ENCODE measurements at places on chromosomes 3 and 15.

- no peak for DNase-seq
These were observed 4.0 kb downstream of the PLA2G4D start for GRCh38 chr15:42090370-42090769.

GRCh38 chr3:10516544-10517452 lies 11.4 kb upstream of the ATP2B2 start:
- DNase-seq = peak; percentile 29

GRCh38 chr3:109278141-109278540 lies 38.2 kb downstream of the DPPA2 start:
- no peak for DNase-seq

GRCh38 chr3:128932516-128933212 lies 53.2 kb downstream of the ACAD9 start:
- DNase-seq = no peak

DNA sequence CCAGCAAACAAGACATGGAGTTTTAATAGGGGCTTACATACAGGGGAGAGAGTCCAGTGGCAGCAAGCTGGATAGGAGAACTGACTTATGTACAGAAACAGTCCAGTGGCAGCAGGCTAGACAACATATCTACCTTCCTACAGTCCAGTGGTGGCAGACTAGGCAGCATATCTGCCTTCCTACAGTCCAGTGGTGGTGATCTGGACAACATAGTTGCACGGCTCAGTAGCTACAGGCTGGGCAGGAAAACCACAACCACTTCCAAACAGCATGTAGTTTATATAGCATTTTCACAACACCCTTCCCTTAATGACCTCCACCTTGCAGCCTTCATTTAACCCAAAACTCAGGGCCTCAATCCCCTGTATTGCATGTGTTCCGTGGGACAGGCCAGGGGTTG lies 181.3 kb upstream of the EIF1B start:
- no peak for DNase-seq

DNA sequence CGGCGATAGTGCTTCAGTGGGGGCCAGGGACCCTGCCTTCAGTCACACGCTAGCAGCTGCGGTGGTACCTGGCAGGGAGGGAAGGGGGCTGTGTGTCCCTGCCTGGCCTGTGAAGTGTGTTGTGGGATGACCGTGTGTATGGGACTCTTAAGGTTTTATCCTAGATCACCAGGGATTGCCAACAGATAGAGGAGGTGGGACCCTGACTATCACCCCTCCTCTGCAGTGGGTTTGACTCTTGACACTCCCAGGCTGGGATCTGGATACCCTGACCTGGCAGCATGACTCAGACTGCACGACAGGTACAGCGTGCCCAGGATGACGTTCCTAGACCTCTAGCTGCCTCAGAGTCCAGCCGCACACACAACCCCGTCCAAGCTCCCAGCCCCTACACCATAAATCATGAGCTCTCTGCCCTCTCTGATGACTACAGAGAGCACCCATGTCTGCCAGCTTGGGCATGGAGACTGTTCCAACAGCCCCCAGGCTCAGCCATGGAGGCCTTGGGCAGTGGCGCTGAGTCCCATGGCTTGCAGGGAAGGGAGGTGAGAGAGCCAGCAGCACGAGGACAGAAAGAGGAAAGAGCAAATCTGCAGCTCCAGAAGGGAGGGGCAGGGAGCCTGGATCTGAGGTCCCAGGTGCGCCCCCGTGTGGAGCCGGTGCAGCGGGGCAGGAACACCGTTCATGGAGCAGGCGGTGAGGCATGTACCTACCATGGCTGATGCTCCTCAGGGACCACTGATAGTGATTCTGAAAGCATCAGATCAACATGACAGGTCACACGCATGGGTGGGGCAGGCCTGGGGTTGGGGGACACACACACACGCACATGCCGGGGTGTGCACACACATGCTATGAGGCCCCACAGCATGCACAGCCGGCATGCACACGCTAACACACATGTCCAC lies 71.0 kb downstream of the ADAMTS7 start:
- peak; percentile 73 for DNase-seq

DNA sequence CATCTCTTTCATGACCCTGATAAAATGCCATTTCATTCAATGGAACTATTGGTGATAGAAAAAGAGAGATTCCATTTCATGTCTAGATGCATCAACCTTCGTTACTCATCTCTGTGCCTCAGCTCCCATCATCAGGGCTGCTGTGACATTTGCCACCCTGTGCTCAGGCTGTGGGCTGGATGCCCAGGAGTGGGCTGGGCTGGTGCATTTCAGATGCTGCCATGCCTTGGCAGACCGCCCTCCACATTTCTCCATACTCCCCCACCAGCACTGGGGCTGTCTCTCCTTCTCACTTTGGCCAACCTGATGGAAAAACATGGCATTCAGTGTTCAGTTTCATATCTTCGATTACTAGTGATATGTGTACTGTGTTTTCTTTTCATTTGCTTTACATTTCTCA lies 59.1 kb downstream of the DNASE1L3 start:
- peak; percentile 70 for DNase-seq

GRCh38 chr3:2967871-2968270 lies 142.3 kb downstream of the IL5RA start:
- DNase-seq = no peak

GRCh38 chr15:60553163-60553562 lies 74.2 kb upstream of the ICE2 start:
- DNase-seq = no peak

GRCh38 chr3:195238586-195239118 lies 32.3 kb downstream of the XXYLT1 start:
- DNase-seq = no peak

DNA sequence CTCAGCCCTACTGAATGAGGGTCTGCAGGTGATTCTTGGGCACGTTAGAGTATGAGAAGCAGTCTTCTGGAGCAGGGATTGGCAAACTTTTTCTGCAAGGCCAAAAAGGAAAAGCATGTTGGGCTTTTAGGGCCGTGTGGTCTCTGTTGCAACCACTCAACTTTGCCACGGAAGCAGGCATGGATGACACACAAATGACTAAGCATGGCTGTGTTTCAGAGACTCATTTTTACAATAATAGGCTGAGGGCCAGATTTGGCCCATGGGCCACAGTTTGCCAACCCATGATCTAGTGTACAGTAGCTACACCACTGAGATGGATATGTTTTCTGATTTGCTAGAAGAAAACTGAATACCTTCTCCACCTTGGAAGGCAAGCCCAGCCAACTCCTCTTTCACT lies 66.1 kb upstream of the PRICKLE2 start:
- DNase-seq = peak; percentile 69

GRCh38 chr3:27509376-27509775 lies 25.2 kb upstream of the SLC4A7 start:
- DNase-seq = no peak

GRCh38 chr3:60610441-60611112 lies 640.7 kb downstream of the FHIT start:
- DNase-seq = peak; percentile 81

DNA sequence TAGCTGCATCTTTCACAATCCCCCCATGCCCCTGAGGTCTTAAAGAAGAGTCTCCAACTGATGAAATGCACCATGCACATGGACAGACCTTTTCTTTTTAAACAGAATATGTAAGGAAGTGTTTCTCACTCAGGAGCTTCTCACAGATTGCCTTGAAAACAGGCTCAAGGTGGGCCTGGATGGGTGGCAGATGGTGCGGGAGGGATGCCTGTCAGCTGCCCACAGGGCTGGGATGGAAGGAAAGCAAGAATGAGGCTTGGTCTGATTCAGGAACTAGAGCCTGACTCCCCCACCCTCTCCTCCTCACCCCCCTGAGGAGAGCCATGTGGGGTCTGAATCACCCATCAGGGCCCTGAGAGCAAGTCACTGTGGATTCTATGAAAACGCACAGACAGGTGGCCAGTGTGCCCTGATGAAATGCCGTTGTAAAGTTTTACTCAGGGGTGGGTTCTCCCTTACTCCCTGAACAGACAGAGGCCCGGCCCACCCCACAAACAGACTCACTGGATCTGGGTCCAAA lies 67.2 kb downstream of the UMPS start:
- DNase-seq = peak; percentile 40

DNA sequence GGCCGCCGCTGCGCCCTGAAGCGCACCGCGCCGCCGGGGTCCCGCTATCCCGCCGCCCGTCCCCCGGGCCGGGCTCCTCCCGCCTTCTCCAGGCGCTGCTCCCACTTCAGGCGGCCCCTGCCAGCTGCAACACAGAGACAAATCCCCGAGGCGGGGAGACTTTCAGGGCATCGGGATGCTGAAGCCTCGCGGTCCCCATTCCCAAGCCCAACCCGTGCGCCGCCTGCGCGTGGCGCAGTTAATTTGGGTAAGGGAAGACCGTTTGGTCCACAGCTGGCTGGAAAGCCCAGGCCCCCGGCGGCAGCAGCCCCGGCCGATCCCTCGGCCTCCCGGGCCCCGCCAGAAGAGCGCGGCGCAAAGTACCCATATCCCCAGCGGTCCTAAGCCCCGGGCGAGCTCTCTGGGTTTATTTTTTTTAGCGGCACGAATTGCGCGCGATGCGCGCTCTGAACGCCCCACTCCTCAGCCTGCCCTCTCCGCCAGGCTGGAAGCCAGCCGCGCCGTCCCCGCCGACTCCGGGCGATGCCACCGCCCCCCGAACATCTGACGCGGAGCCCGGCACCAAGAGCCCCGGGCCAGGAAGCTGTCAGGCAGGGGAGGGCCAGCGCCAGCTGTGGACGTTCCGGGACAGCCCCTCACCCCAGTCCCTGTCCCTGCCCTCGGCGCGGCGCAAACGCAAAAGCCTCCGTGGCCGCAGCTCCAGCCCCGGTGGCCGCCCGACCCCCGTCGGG lies 517 bp downstream of the FBN1 start:
- peak; percentile 77 for DNase-seq

DNA sequence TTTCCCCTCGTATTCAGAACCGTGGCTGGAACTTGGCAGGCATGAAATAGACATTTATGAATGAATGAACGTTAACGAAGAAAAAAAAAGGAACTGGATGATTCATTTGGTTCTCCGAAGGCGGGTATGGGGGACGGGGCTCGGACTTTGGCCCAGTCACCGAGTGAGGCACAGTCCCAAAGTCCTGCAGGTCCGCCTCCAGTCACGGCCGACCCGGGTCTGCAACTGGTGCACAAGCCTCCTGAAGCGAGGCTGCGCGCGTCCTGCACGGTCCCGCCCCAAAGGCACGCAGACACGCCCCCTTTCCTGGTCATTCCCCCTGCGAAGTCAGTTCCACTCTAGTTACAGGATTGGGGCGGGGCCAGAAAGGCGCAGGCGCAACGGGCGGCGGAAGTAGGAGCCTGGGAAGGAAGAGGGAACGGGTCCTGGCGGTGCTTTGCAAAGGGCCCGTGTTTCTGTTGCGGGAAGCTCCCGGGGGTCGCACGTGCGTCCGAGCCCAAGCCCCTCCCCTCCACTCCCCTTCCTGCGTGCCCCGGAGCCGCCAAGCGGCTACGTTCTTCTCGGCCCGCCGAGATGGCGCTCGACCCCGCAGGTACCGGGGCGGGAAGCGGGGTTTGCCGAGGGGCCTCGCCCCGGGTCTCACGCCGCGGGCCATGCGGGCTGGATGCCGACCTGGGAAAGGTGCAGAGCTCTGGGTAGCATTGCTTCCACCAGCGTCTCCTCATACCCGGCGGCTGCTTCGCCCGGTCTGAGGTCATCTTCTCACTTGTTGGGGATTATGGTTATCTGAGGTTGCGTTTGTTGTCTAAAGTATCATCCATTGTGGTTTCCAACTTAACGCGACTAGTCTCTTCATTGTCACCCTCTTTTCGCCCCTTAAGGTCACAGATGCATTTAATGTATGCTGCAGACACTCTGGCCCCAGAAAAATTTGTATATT lies at the start of gene CMC1:
TSS of gene CMC1 (plus strand) at position 399 of the 940 bp plus-strand sequence. CDS start at position 574, 175 bp downstream.
- DNase-seq = peak; percentile 99

- DNase-seq = no peak
These were observed 82.7 kb upstream of the SOX2 start for GRCh38 chr3:181629029-181629428.

DNA sequence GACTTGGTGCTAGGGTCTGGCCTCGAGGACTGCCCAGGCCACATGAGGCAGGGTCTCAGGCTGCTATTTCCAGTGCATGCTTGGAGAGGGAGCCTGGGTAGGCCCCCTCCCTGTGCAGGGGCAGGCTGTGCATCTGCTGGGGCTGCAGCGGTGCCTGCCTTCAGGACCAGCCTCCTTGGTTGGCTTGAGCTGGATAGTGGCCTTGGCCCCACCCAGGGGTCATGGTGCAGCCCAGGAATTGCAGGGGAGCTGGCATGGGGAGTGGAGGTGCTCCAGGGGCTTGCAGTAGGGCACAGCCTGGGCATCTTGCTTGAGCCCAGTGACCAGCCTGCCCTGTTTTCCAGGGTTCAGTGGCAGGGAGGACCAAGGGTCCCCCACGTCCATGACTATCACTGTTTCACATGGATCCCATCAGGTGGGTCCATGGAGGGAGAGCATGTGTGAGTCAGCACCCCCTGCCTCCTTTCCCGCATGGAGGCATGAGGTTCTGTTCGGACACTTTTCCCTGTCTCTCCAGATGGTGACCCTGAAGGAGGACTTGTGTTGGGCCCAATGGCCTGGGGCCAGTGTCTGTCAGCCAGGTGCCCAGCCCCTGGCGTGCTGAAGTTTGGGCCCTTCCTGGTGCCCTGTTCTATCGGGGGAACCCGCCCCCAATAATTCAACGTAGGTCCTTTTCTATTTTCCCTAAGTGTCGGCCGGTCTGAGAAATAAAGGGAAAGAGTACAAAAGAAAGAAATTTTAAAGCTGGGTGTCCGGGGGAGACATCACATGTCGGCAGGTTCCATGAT lies 218.6 kb downstream of the SNRPN start:
- DNase-seq = peak; percentile 47

GRCh38 chr3:183581496-183582155 lies 26.1 kb upstream of the KLHL6 start:
- DNase-seq = no peak

GRCh38 chr3:26596335-26596734 lies 26.2 kb upstream of the LRRC3B start:
- peak; percentile 44 for DNase-seq

- DNase-seq = no peak
These were observed 245.6 kb downstream of the SATB1 start for GRCh38 chr3:18179521-18179920.

DNA sequence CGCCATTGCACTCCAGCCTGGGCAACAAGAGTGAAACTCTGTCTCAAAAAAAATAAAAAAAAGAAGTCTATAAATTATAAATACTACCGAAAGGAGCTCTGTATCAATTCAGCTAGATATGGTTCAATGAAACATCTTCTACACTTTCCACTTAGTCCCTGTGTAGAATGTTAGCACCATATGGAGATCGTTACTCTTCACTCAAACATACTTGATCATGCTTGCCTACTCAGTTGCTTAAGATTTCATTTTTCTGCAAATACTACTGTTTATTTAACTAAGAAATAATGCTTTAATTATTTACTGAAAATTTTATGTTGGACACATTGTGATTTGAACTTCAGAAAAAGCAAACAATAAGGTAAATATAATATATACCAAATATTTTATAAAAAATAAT lies 17.1 kb upstream of the NANOGP8 start:
- DNase-seq = no peak

DNA sequence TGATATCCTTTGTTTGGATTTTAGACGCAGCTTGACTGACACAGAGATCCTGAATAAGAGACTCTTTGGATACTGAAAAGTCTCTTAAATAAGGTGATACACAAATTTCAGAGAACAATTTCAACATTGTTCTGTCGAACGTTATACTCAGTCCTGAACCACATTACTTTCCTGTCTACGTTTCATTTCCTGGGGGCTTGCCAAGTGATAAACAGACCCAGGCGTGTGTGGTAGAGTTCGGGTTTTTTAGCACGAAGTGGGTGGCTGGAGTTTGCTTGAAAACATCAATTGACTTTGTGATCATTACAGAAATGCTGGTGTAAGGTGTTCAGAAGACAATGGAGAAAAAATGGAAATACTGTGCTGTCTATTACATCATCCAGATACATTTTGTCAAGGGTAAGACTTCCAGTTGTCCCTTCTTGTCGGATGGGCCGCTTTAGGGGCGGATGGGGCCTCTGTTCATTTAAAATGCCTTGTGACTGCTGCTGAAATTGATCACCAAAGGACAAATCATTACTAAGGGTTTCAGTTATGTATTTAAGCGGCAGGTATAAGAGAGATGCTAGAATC lies at the start of gene CD96:
TSS of gene CD96 (plus strand) at position 287 of the 573 bp plus-strand sequence. CDS start at position 339, 52 bp downstream.
- DNase-seq = no peak
